ENCODE measurements at places on chromosomes 11 and 22. TPM values are rescaled to one million over a fixed set of nuclear protein-coding genes. Genes with fewer than 3 reads are reported as not detected.

The CARNS1 gene
- total RNA-seq, result 0.07 TPM

The KRTAP5-9 gene
- total RNA-seq, result not detected

- no peak for DNase-seq
Observed at GRCh38 chr11:117572129-117572528, 224.9 kb downstream of the DSCAML1 start.

DNA sequence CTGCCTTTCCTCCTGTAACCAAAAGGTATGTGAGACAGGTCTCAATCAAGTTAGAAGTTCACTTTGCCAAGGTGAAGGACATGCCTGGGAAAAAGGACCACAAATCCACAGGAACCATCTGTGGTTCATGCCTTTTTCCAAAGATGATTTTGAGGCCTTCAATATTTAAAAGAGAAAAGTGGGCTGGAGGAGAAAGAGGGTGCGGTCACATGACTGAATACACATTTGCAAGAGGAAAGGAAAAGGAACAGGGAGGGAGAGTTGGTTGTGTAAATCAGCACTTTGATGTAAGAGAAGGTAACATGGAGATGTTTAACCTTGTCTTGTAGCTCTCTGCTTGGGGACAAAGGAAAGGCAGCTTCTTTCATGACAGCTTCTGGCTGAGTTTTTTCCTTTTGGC lies 21.2 kb downstream of the MOV10L1 start:
- no peak for DNase-seq

DNA sequence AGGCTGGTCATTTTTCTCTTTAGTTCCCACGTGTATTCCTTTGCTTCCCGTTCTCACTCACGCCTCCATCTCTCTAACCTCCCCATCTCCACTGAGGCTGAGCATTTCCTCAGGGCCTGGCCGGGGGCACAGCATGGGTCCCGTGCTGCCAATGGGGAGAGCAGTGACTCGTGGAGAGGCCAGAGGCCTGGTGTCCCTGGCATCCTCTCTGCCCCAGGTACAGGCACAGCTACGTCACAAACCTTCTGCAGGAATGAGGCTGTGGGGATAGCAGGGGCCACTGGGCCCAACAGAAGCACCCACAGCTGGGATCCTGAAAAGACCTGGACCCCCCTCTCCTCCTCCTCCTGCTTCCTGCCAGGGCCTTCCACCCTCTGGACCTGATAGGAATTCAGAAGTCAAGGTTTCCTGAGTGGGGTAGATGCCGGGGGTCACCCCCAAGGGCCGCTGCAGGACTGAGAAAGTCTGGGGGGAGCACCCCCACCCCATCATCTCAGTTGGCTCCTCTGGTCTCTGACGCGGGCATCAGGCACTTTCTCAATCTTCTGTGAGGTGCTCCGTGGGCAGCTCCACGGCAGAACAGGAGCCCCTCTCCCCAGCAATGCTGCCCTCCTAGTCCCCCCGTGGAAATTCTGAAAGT lies 11.8 kb downstream of the PNPLA5 start:
- DNase-seq, result no peak

DNA sequence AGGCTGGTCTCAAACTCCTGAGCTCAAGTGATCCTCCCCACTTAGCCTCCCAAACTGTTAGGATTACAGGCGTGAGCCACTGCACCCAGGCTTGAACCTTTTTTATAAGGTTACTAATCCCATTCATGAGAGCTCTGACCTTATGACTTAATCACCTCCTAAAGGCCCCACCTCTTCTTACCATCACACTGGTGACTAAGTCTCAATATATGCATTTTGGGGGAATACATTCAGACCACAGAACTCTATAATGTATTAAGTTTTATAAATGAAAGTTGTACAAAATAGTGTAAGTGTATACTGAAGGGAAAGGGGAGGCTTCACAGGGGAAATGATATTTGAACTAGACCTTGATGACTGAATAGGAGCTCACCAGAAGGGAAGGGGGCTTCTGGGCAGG lies 28.4 kb upstream of the RBFOX2 start:
- no peak for DNase-seq

DNA sequence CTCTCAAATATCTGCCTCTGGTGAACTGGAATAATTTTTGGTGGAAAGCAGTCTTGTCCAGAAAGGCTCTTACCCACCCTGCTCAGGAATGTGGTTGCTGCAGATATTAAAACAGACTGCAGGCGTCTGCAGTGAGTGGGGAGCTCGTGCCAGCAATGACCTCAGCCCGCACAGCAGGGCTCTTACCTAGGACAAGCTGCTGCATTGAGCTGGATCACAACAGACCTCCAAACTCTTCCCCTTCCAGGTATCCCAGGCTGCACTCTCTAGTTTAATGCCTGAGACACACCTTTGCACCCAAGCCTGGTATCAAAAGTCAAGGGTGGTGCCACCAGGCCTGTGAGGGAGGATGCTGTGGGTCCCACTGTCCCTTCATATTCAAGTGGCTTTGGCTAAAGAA lies 69.7 kb upstream of the CDON start:
- DNase-seq, result no peak

DNA sequence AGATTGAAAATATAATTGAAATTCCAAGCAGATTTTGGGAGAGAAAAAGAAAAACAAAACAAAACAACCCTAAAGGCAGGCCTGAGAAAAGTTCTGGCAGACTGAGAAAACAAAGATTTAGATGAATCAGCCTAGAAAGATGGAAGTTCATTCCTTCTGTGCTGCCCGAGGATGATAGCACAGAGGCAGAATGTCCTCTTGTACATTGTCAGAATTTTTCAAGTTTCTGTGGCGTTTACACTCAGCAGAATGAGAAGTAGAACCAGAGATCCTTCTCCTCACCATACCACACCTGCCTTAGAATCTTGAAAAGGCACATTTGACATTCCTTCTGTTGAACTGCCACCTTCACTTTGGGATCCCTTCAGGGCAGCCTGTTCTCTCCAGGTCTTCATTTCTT lies 62.5 kb upstream of the IZUMO1R start:
- no peak for DNase-seq

DNA sequence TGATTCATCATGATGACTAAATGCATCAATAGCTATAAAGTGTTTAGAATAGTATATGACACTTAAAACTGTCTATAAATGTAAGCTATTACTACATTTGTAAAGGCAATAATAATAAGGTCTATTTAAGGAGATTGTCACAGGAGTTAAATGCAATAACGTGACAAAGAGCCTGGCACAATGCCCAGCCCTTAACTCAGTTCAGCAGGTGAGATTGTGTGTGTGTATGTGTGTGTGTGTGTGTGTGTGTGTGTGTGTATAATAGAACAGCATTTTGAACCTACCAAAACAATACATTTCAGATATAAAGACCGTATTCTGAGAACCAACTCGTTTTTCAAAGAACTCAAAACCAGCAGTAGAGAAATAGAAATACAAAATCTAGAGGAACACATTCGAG lies 177.5 kb downstream of the MYO18B start:
- DNase-seq, result no peak

GRCh38 chr11:125404811-125405790 lies 91.0 kb downstream of the FEZ1 start:
- peak; percentile 88 for DNase-seq

GRCh38 chr11:120126620-120127019 lies 11.3 kb downstream of the TRIM29 start:
- DNase-seq, result no peak

DNA sequence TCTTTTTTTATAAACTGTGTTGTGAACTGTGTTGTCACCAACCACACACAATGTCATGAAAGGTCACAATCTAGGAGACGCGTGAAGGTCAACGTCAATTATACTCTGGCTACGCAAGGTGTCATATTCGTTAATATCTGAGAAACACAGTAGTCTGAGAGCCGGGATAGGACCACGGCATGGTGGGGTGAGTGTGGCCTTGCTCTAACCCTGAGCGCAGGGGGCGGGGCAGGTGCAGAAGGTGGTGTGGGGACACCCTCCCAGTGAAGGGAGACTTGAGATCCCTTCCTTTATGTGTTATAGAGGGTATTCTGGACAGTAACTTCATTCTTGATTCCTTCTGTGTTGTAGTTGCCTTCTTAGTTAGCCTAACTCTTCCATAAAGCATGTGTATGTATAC lies 883.0 kb downstream of the OPCML start:
- no peak for DNase-seq

- no peak for DNase-seq
Observed at GRCh38 chr11:102476069-102476468, 23.5 kb upstream of the TMEM123 start.

- DNase-seq, result no peak
Observed at GRCh38 chr11:124311670-124312069, 2.1 kb downstream of the OR8D1 start.

GRCh38 chr11:65476632-65477148 lies 22.2 kb upstream of the MALAT1 start:
- DNase-seq, result no peak

DNA sequence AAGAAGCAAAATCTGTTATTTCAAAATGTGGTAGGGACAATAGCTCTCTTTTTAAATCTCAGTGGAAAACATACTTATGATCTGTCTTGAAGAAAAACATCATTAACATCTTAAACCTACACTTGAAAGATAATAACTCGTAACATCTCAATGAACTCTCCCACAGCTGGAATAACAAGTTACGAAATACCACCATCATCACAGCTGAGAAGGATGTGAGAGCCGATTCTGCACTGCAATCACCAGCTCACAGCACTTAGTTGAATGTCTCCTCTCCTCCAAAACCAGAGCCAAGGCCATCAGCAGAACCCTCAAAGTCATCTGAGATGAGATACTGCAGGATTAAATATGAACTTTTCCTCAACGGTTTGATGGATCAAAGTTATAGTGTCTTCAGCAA lies 124.3 kb downstream of the ARHGAP20 start:
- DNase-seq, result no peak

GRCh38 chr11:46160100-46160499 lies 38.8 kb upstream of the PHF21A start:
- no peak for DNase-seq

GRCh38 chr22:47188261-47189055 lies 426.0 kb downstream of the TBC1D22A start:
- DNase-seq, result no peak

DNA sequence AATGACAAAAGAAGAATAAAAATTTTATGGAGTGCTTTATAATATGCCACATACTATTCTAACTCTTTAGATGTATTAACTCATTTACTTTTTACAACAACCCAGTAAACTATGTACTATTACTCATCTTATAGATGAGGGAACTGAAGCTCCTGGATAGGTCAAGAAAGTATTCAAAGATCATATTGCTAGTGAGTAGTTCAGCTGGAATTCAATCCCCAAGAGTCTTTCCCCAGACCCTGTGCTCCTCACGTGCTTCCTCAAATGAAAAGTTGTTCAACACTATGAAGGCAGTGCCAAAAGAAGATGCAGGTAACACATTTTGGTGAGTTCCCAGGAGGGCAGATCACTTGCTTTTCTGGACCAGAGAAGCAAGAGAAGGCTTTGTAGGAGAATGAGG lies 46.8 kb downstream of the BTG4 start:
- DNase-seq, result no peak

DNA sequence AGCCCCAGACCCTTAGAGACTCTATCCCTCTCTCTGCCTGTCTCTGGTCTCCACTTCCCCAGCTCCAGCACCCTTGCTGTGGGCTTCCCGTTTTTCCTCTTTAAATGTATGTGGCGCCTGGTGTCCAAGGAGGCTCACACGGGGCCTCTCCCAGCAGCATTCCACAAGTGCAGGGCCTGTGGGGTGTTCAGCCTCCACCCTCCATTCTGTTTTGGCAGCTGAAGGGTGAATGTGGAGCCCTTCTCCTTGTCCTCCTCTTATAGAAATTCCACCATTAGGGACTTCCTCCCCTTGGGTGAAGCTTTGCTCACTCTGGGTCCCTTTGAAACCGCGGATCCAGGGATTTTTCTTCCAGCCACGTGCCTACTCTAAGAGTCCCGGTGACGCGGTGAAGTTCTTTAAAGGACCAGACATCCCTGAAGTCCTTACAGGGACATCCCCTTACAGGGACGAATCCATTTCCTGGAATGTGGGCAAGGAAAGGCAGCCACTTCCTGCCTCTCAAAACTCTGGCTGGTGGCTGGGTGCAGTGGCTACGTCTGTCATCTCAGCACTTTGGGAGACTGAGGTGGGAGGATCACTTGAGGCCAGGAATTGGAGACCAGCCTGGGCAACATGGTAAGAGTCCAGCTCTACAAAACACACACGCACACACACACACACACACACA lies 1.6 kb upstream of the TSPAN18 start:
- no peak for DNase-seq

DNA sequence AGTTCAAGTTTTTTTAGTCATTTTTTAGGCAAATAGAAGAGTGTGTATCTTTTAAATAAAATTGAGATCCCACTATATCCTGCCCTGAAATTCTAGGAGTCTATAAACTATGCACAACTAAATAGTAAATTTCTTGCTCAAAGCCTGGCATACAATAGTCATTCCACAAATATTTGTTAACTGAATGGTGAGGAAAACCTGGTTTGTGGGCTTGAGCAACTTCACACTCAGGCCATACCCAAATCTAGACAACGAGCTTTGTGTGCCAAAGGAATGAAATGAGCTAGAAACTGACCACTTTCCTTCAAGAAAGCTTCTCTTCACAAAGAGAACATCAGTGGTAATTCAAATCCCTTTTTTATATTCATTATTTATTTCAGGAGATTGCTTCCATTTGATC lies 39.6 kb upstream of the AMOTL1 start:
- DNase-seq, result no peak

GRCh38 chr11:16613512-16614381 lies 124.7 kb upstream of the C11orf58 start:
- DNase-seq, result peak; percentile 94

GRCh38 chr11:35223371-35223796 lies 84.4 kb downstream of the CD44 start:
- DNase-seq, result peak; percentile 14

GRCh38 chr11:26741036-26741435 lies 19.2 kb upstream of the SLC5A12 start:
- DNase-seq, result no peak

DNA sequence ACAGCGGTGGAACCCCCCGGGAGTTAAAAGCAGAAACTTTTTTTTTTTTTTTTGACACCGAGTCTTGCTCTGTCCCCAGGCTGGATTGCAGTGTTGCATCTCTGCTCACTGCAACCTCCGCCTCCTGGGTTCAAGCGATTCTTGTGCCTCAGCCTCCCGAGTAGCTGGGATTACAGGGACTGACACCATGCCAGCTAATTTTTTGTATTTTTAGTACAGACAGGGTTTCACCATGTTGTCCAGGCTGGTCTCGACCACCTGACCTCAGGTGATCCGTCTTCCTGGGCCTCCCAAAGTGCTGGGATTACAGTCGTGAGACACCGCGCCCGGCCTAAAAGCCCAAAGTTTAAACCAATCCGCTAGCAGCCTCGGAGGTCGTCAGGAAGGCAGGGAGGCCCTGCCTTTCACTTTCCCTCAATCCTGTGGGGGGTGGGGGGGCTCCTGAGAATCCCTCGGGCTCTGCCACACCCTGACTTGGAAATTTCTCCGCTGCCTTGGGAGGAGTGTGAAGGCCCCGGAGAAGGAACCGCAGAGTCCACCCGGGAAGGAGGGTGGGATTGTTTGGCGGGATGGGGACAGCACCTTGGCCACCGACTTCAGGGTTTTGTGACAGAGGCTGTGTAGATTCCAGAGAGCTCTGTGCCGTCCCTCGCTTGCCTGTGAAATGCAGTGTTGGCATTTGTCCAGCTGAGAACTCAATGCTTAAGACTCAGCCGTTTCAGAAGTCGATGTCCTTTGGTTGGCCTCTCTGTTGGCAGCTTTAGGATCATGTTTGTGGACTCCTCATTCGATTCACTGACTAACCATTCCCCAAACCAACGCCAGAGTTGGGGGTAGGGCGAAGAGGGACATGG lies 1.0 kb downstream of the ARHGAP8 start:
- DNase-seq, result no peak

- no peak for DNase-seq
Observed at GRCh38 chr22:46499805-46500189, 37.6 kb downstream of the CELSR1 start.
